ENCODE measurements at places on chromosomes 5 and 9.

DNA sequence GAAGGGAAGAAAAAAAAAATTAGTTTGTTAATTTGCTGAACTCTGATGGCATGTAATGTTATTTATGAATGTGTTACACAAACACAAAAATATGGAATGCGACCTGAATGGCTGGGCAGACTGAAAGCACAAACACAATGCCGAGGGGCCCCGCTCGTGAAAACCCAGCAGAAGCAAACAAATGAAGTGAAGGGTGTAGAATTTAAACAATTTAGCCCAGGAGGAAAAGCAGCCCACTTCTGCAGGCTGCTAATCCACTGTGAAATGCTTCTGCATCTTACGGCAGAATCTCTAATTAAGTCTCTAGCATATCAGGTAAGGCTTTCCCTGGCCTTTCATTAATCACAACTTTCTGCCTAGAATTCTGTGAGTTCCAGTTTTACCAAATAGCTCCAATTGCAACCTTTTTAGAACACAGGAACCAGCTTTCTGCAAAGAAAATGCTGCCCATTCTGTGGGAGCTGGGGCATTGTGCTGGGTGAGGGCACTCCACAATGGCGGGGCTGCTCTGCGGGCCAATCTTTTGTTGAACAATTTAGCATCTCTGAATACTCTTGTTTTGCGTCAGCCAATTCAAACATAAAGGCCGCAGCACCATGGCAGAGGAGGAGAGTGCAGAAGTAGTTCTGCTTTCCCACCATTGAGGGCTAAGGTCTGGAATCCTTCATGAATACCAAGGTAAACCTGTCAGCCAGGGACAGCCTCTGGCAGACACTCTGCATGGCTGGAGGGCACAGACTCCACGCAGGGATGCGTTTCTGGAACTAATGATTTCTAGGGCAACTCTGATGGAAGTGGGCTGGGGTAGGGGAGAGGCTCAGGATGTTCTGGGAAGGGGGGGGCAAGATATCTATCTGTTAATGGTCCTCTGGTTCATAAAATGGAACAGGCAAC, 66.4 kb downstream of the PTCH1 start:
- no peak for DNase-seq

GRCh38 chr9:116791326-116791725, 104.2 kb downstream of the TRIM32 start:
- no peak for DNase-seq

GRCh38 chr5:15510092-15510491, 10.1 kb downstream of the FBXL7 start:
- no peak for DNase-seq

- no peak for DNase-seq
Observed at GRCh38 chr5:38994324-38994927, 79.8 kb downstream of the RICTOR start.

- DNase-seq: no peak
Observed at GRCh38 chr9:136734837-136735496, 7.8 kb downstream of the LCN10 start.

DNA sequence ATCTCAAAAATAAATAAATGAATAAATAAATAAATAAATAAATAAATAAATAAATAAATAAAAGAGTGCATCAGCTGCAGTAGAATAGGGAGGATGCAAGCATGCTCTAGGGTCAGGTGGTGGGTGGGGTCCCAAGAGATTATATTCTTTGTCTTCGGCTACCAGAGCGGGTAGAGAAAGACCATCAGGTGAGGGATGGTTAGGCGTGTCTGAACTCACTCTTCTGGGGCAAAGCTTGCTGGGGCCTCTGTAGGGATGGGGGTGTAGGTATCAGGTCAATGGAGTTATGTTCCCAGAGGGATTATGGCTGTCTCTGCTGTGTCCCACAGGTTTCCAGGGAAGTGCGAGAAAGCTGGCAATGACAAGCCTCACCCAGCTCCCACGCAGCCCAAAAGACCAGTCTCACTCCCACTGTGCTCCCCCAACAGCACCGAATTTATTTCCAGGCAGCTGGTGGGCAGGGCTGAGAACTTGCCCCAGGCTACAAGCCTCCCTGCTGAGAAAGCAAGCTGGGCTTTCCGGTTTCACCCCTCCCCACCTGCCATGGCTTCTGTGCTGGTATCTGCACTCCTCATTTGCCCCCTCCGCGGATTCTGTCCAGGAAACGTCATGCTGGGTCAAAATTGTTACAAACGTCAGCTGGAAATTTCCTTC, 180.8 kb downstream of the LURAP1L start:
- DNase-seq: no peak

GRCh38 chr9:121700832-121701419, 49.5 kb downstream of the DAB2IP start:
- no peak for DNase-seq

GRCh38 chr9:114109124-114109523, 10.0 kb upstream of the KIF12 start:
- DNase-seq: no peak

DNA sequence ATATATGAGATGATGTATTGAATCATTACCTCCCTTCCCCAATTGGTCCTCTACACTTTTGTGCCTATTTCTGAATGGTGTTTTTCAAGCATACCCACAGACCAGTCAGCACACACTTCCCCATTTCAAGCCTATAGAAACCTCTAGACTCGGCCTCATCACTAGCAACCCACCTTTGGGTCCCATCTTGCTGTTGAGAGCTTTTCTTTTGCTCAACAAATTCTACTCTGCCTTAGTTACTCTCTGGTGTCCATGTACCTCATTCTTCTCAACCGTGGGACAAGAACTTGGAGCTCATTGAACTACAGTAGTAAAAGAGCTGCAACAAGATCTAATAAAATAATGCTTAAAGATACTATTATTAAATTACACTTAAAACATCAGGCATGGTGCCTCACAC, 49.0 kb upstream of the KDM4C start:
- no peak for DNase-seq

- DNase-seq: no peak
Observed at GRCh38 chr5:157511651-157512644, 51.9 kb downstream of the NIPAL4 start.

- DNase-seq: no peak
Observed at GRCh38 chr5:163586531-163586956, 81.1 kb downstream of the MAT2B start.

- DNase-seq: no peak
Observed at GRCh38 chr9:118271331-118271730, 567.1 kb downstream of the TLR4 start.

- no peak for DNase-seq
Observed at GRCh38 chr9:112158656-112159367, 16.3 kb downstream of the SUSD1 start.
